Lung microvascular endothelial cell (primary cell): ENCODE measurements at places on chromosomes 13 and 19.

GRCh38 chr19:13841962-13842290, 35.0 kb upstream of the NANOS3 start:
- no peak for DNase-seq

DNA sequence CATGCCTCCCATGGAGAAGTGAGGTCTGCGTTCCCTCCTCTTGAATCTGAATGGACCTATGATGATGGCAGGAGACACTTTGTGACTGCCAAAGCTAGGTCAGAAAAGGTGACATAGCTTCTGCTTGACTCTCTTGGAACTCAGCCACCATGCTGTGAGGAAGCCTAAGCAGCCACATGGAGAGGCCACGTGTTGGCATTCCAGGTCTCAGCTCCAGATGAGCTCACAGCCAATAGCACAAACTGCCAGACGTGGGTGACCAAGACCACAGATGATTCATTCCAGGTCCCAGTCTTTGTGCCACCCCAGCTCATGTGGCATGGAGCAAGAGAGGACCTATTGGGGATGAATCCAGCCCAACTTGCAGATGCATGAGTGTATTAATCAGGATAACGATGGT, 8.7 kb upstream of the GGACT start:
- no peak for DNase-seq

- no peak for DNase-seq
Observed at GRCh38 chr13:30157616-30157993, 149.7 kb downstream of the KATNAL1 start.

- no peak for DNase-seq
Observed at GRCh38 chr13:63107179-63107943, 1691.7 kb upstream of the PCDH20 start.

DNA sequence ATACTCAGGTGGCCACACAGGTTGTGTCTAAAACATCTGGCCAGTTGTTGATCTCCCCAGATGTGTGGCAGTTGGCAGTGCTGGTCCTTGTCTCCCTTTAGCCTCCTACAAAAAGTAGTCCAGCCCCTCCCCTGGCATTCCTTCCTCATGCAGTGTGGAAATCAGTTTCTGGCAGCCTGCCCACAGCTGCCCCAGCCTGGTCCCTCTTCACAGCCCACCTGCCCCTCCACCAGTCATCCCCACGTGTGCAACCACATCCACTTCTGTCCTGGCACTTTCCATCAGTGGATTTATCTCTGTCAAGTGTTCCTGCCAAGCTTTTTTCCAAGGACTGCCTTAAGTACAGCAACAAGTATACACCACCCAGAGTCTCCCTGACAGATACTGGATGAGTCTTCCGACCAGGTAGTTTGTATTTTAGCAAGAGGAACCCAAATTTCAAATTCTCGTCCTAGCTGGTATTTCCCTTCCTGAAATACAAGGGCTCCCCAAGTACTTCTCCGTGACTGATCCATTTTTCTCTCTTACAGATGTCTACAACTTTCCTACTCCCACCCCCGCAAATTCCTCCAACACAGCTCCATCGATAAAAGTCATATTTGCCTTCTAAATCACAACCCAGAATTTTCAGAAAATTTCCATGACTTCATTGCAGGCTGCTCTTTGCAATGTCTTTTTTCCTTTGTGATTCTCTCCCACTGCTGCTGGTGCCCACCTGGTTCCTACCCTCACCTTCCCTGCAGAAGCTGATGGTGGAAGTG, 313.5 kb downstream of the FOXO1 start:
- no peak for DNase-seq

- no peak for DNase-seq
Observed at GRCh38 chr19:12015753-12016116, 19.7 kb downstream of the ZNF433 start.

DNA sequence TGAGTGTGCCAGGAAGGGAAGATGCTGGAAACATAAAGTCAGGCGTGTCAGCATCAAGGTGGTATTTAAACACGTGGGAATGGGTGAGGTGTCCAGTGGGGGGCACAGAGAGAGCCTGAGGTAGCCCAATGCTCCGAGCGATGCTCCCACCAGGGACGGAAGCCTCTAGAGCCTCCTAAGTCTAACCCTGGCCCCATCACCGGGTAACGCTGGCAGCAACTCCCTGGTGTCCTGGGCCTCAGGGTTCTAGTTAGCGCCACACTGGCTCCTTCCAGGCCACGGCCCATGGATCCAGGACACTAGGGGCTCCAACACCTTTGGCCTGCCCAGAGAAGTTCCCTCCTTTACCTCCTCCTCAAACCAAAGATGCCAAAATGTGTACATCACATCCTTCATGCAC, 65.4 kb downstream of the EPS15L1 start:
- no peak for DNase-seq

DNA sequence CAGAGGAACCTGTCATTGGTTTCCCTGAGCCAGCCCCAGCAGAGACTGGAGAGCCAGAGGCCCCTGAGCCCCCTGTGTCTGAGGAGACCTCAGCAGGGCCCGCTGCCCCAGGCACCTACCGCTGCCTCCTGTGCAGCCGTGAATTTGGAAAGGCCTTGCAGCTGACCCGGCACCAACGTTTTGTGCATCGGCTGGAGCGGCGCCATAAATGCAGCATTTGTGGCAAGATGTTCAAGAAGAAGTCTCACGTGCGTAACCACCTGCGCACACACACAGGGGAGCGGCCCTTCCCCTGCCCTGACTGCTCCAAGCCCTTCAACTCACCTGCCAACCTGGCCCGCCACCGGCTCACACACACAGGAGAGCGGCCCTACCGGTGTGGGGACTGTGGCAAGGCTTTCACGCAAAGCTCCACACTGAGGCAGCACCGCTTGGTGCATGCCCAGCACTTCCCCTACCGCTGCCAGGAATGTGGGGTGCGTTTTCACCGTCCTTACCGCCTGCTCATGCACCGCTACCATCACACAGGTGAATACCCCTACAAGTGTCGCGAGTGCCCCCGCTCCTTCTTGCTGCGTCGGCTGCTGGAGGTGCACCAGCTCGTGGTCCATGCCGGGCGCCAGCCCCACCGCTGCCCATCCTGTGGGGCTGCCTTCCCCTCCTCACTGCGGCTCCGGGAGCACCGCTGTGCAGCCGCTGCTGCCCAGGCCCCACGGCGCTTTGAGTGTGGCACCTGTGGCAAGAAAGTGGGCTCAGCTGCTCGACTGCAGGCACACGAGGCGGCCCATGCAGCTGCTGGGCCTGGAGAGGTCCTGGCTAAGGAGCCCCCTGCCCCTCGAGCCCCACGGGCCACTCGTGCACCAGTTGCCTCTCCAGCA, 4.2 kb downstream of the ZNF574 start:
- no peak for DNase-seq

DNA sequence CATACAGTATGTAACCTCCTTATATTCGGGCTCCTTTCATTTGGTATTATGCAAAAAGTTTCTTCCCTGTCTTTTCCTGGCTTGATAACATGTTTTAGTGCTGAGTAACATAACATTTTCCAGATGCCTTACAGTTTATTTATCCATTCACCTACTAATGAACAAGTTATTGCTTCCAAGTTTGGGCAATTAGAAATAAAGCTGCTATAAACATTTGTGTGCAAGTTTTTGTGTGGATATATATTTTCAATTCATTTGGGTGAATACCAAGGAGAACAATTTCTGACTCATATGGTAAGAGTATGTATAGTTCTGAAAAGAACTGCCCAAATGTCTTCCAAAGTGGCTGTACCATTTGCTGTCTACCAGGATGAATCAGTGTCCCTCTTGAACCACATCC, 360.9 kb downstream of the PCDH17 start:
- DNase-seq = no peak

DNA sequence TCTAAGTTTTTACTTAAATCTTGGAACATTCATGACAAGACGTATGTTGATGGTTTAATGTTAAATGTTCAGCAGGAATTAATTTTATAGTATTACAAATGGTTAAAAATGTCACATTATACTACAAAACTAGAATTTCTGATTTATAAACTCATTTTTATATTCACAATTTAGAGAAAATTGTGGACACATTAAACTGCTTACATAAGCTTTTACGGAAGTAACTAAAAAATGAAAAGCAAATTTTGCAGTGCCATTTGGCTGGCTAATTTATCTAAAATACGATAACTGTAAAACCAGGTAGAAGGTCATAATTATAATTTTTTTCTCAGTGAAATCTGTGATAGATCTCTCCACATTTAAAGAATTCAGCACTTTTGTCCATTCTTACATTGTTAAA, 190.2 kb upstream of the GPC6 start:
- no peak for DNase-seq

DNA sequence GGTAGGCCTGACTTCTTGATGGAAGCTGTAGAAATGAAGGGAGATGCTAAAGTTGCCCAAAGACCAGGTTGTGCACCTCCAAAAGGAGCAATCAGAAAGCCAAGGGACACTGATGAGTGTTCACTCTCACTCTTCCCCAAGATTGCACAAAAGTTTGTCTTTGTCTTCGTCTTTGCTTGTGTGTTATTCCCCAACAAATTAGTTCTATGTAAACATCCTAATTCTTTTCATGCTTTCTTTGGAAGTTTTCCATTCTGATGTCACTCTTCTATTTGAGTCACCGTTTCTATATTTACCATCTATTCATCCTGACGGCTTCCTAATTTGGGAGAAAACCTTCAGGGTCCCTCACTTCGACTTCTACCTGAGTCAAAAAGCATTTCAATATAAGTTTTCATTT, 3.7 kb upstream of the TMEM272 start:
- DNase-seq = no peak
